Muscle of back (tissue), 13 donors: ENCODE measurements at places on chromosomes 2 and 18.

GRCh38 chr18:29154196-29154757 lies 977.3 kb upstream of the CDH2 start:
- no peak for DNase-seq

DNA sequence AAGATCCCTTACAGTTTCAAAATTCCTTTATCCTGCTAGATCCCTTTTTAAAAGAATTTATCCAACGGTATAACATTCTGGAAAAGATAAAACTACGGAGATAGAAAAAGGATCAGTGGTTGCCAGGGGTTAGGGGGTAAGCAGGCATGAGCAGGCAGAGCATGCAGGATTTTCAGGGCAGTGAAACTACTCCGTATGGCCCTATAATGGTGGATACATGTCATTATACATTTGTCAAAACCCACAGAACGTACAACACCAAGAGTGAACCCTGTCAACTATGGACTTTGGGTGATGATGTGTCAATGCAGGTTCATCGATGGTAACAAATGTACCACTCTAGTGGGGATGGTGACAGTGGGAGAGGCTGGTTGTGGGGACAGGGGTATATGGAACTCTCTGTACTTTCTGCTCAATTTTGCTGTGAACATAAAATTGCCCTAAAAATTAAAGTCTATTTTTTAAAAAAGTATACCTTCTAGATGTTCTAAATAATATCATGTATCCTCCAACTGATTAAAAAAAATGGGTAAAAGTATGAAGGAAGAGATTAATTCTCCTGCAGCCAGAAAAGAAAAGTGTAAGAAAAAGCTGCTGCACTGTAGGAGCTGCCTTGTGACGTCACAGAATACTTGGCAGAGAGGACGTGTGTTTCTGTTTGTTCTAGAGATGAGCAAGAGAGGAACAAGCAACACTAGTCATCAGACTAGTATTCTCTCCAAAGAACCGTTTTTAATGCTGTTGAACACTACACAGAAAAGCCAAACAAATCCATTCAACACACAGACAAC lies 23.6 kb downstream of the ANKRD44 start:
- DNase-seq: peak; percentile 80

DNA sequence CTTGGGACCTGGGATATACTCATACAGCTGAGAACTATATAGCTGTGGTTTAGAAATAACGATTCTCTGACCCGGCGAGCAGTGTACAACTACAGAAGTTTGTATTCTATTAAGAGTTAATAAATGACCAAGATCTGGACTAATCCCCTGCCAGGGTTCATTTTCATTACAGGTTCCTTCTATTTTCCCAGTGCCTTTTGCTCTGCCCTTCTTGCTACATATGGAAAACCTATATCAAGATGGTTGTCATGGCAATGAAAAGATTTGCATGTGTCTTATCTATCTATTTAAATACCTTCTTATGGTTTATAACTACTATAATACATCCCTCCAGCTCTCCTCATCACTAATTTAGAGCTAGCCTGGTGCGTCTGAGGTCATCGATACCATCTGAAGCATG lies 965.2 kb downstream of the BCL11A start:
- DNase-seq: no peak

DNA sequence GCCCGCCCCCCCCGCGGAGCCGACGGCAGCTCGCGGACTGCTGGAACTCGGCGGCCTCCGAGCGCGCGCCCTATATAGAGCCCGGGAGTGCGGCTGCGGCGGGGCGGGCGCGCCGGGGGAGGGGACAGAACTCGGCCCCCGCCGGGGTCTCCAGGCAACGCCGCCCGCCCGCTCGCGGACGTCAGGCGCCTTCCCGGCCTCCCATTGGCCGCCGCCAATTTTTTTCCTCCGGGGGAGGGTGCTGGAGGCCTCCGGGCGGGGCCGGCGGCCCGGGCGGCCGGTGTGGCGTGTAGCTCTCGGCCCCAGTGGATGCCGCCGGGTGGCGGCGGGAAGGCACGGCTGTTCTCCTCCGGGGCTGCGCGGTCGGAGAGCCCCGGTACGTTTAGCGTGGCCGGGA lies at the start of gene ZFP36L2:
TSS of gene ZFP36L2 (minus strand) at position 49 of the 397 bp plus-strand sequence. CDS start 291 bp downstream, outside the sequence.
- DNase-seq: peak; percentile 99

DNA sequence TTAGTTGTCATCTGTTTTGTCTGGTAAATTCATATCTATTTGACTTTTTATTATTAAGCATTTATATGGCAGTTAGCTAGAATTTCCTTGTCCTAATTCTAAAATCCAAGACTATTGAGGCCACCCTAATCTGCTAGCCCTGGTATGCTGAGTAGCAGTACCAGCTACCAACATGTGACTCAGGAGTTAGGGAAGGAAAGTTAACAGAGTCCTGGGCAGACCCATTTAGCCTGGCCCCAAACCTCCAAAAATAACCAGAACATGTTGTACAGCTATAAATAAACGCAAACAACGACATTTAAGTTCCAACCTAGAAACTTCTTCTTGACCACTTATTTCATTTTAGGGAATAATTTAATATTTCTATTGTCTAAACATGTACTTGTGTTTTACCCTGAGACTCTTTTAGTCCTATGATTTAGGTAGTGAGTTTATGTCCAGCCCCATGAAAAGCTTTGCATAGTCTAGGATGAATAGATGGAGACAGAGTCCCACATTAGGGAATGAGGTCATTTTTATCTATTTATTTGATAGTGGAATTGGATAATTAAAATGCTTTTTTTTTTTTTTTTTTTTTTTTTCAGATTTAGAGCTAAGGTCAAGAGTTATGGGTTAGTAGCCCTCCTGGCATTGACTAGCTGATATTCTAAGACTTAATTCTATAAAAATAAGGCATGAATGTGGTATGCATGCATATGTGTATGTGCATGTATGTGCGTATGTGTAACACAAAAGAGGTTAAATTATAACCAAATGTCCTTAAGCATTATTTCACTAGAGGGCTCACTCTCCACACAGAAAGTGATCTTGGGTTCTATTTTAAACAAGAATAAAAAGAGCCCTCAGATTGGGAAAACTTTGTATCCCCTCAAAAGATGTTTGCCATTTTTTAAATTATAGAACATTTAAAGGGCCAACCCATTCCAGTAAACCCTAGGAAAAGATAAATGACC lies 160.1 kb upstream of the MAPRE2 start:
- DNase-seq: no peak

DNA sequence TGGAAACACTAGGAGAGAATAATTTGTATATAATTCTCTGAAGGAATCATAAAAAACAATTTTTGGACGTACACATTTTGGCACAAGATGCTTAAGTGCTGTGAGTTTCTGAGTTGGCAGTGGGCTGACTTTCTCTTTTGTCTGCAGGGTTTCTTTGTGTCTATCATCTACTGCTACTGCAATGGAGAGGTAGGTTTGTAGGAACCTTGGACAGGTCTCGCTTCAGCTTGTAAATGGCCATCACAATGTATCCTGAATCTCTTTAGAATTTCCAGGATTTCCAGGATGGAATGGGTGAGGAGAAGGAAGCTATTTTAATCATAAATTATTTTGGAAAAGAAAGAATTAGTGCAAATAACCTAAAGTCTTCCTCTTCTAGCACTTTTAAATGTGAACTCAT lies 83.9 kb downstream of the PTH2R start:
- no peak for DNase-seq

GRCh38 chr2:207731138-207731537 lies 19.7 kb downstream of the CCNYL1 start:
- DNase-seq: no peak

DNA sequence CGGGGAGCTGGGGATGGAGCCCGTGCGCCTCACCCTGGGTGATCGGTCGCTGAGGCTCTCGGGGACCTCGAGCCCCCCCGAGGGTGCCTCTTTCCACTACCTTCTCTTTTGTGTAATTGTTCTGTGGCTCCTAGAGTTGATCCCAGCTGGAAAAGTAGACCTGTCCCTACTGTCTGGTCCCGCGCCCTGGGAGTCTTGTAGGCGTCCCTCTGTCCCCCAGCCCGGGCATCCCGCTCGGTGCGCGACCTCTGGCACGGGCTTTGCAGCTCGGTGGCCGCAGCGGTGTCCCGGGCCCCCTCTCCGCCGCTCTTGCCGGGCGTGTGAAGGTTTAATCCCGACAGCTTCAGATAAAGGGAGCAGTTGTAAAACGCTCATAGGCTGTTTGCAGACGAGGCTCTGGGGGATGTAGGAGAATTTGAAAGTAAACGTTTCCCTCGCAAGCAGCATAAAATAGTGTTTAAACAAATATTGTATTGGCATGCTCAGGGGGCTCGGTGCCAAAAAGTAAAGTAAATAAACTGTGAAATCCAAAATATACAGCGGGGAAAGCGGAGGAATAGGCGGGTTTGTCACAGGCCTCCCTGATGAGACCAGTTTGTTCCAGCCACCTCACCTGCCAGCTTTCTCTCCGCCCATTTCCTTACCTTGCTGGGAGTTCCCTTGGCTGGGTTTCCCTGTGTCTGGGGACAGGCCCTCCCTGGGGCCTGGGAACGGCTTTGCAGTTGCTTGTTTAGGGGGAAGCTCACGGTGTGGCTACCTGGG lies 1.9 kb downstream of the GLI2 start:
- peak; percentile 46 for DNase-seq

DNA sequence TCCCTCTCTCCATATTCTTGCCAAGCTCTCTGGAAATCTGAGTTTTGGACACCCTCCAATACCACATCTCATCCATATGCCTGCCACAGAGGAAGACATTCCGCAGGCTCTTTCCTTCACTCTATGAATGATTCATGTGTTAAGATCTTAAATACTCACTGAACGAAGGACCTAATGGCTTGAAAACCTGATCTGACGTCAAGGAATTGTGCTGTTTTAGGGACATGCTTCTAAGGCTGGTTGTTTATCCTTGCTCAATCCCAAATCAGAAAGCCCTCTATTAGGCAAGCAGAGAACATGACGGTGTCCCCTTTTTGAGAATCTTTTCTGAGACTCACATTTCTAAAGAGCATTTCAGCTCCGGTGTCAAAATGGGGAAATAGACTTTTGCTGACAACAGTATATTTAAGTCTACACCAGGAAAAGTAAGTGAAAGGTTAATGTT lies 83.7 kb upstream of the GALNT5 start:
- DNase-seq: peak; percentile 97

DNA sequence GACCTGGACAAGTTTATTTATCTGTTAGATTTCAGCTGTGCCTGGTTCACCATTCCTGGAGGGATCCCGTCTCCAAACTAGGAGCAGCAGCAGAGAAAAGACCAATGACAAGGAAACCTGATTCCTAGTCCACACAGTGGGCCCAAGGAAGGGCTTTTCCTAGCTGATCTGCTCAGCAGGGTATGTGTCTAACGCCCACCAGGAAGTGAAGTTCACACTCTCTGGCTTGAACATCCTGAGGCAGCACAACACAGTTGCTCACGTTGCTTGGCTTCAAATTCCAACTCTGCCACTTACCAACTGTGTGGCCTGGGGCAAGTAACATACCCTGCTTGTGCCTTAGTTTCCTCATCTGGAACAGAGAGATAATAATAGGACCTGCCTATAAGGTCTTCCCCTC lies 42.9 kb downstream of the XDH start:
- DNase-seq: no peak

- DNase-seq: peak; percentile 27
Observed at GRCh38 chr2:162579169-162579568, 235.2 kb downstream of the GCA start.

DNA sequence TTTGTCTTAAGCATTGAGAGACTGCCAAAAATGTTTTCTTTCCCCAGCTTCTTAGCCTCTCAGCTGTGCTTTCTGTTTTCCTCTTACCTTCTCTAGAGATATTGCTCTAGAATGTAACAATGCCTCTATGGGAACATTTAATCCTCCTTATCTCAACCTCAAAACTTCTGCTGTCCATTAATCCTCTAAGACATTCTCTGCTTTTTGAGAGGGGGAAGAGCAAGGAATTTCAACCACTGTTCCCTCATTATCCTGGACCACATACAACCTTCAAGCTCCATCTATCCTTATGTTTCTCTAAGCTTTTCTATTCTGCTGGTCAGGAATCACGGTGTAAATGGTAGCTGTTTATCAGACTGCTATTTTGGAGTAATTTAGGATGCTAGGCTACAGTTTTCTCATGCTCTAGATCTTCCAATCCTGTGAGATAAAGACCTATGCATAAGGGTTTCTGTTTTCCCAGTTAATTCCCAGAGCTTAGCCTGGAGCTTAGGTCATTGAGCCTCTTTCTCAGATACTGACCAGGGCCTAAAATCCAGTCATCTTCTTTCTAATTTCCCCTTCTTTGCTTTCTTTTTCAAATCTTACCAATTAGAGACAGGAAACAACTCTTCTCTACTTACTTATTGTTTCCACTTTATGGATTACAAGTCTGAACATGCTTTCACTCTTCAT lies 282.0 kb downstream of the CALCRL start:
- no peak for DNase-seq

GRCh38 chr2:193701484-193701883 lies 1506.8 kb upstream of the TMEFF2 start:
- no peak for DNase-seq

DNA sequence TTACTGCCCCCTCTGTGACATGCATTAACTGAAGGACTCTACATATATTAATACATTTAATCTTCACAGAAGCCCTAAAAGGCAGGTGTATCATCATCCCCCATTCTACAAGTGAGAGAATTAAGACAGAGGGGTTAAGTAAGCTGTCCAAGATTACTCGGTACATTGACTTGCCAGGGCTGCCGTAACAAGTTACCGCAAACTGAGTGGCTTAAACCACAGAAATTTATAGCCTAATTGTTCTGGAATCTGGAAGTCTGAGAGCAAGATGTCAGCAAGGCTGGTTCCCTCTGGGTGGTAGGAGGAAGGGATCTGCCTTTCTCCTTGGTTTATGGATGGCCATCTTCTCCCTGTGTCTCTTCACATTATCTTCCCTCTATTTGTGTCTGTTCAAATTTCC lies 605.5 kb downstream of the EPHA4 start:
- DNase-seq: no peak

DNA sequence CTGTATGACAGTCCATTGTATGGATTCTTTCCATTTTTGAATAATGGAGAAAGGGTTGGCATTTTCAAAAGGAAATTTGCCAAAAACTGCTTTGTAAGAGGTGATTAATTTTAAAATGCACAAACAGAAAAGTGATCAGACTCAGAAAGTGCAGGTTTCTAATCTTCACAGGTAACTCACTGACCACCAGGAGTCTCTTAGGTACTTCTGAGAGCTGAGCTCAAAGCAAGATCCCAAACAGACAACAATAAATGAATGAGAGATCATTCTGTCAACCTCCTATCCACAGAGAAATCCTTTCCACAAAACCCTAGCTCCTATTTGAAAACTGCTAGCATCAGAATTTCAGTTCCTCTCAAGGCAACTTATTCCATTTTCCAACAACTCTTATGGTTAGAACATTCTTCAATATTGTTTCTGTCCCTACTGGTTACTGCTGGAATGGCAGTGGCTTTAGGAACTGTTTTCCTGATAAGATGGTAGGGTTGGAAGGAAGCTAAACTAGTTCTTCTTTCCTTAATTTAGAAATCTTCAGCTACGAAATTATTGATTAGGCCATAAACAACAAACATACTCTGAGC lies 20.6 kb upstream of the HAAO start:
- DNase-seq: no peak

DNA sequence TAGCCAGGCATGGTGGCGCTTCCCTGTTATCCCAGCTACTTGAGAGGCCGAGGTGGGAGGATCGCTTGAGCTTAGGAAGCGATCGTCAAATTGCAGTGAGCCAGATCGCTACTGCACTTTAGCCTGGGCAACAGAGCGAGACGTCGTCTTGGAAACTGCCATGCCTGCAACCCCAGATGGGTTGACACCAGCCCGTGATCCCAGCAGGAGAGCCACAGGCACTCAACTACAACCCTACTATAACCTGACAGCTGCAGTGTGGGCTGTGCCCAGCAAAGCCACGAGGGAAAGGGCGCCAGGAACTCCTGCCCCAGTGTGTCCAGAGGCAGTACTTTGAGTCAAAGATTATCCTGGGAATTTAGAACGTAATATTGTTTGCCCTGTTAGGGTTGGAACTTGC lies 85.6 kb downstream of the SS18 start:
- DNase-seq: no peak

GRCh38 chr18:55119434-55119833 lies 160.2 kb upstream of the CCDC68 start:
- DNase-seq: no peak
